ENCODE measurements at places on chromosomes 3 and 15.

- DNase-seq, result no peak
These were observed 95.9 kb upstream of the RNF7 start for GRCh38 chr3:141642215-141642614.

GRCh38 chr15:91950631-91951329, 97.3 kb downstream of the SLCO3A1 start:
- DNase-seq, result no peak

DNA sequence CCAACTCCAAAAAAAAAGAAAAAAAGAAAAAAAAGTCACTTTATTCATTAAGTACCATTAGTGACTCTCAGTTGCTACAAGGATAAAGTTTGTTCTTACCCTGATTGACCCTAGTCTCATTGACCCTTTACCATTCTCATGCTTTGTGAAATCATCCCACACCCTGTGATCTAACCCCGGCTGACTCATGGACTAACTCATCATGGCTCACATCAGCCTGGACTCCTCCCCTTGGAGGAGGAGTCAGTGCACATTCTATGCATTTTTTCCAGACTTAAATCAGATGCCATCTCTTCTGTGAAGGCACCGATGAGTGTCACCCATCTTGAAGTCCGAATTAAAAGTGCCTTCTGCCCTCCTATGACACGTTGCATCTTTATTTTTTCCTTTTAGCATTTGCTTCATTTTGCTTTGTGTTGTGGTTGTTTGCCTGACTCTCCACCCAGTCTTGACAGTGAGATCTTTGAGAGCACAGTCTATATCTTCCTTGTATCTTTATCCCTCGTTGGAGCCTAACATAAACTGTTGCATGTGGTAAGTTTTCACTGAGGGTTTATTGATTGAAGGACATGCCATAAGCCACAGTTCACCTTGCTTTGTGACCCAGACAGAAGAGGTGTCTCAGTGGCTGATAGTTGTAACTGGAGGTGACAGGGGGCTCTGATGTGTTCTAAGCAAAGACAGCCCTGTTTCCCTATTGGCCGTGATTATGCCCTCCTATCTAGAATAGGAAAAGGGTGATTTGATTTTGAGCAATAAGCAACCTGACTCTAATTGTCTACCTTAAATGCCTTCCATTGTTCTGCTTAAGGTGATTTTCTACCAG, 72.1 kb downstream of the IL1RAP start:
- DNase-seq, result peak; percentile 84

GRCh38 chr3:122497425-122497824, 17.3 kb downstream of the KPNA1 start:
- peak; percentile 77 for DNase-seq

DNA sequence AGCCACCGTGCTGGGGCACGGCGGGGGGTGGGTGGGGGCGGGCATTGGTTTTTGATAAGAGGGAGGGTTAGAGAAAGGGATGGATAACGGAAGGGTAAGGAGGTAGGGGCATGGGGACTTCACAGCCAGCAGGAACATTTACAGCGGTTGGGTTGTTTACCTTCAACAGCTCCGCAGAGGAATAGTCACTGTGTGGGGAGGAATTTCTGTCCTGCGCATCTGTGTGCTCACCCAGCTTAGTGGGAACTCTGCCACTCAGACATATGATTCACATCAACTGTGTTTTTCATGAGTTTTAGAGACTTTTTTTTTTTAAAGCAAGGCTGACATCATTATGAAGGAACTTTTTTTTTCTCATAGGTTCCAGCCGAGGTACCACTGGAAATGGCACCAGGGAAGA, 19.6 kb downstream of the CHRD start:
- DNase-seq, result no peak

- DNase-seq, result no peak
These were observed 134.1 kb downstream of the PDZRN3 start for GRCh38 chr3:73490453-73491286.

DNA sequence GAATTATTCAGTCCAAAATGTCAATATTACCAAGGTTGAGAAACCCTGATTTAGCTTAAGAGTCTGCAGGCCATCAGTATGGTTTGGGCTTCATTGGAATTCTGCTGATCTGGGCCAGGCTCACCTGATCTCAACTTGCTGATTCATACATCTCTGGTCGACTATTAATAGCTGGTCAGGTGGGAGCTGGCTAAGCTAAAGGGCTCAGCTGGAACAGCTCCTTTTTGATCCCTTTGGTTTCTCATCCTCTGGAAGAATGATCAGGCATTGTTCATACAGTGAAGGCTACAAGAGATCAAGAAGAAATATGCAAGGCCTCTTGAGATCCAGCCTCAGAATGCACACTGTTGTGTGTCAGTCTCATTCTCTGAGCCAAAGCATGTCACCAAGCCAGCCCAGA, 123.3 kb upstream of the MME start:
- no peak for DNase-seq

GRCh38 chr3:38497031-38497430, 891 bp downstream of the EXOG start:
- DNase-seq, result peak; percentile 18

- DNase-seq, result no peak
These were observed 89.8 kb upstream of the RNF7 start for GRCh38 chr3:141648055-141648910.

DNA sequence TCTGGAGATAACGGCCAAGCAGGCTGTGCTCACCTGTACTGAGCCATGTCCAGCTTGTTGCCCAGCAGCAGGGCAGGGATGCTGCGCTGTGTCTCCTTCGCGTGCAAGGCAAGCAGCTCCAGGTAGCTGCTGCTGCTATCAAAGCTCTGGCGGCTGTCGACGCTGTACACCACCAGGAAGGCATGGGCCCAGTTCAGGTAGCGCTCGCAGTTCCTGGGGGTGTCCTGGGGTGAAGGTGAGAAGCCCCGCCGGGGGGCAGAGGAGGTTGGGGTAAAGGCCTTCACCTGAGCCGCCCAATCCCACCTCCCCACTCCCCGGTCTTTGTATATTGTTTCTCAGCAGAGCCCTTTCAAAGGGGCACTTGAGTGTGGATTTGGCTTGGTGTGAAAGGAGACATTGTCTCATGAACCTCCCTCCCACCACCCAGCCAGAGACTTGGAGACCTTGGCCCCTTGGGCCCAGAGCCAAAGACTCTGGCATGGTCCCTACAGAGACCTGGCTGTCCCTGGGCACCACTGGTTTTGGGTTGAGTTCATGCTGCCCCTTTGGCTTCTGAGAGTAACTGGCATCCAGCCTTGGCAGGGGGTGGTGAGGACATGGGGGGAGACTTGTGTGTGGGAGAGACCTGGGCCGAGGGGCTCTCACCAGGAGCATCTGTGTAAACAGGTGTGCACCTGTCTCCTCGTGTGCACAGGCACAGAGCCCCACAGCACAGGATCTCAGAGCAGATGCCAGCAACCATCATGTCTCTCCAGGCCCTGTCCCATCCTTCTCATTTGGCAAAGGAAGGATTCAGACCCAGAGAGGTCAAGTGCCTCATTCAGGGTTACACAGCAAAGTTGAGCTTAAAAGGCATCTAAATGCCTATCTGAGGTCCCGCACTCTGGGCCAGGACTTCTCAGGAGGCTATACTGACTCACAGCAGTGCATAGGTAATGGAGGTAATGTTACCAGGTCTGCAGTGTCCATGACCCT, 9.1 kb downstream of the RASL12 start:
- no peak for DNase-seq

- DNase-seq, result no peak
These were observed 15.9 kb upstream of the SH3BP5 start for GRCh38 chr3:15348246-15348645.

- DNase-seq, result no peak
These were observed 24.0 kb downstream of the IGSF10 start for GRCh38 chr3:151436675-151437446.

DNA sequence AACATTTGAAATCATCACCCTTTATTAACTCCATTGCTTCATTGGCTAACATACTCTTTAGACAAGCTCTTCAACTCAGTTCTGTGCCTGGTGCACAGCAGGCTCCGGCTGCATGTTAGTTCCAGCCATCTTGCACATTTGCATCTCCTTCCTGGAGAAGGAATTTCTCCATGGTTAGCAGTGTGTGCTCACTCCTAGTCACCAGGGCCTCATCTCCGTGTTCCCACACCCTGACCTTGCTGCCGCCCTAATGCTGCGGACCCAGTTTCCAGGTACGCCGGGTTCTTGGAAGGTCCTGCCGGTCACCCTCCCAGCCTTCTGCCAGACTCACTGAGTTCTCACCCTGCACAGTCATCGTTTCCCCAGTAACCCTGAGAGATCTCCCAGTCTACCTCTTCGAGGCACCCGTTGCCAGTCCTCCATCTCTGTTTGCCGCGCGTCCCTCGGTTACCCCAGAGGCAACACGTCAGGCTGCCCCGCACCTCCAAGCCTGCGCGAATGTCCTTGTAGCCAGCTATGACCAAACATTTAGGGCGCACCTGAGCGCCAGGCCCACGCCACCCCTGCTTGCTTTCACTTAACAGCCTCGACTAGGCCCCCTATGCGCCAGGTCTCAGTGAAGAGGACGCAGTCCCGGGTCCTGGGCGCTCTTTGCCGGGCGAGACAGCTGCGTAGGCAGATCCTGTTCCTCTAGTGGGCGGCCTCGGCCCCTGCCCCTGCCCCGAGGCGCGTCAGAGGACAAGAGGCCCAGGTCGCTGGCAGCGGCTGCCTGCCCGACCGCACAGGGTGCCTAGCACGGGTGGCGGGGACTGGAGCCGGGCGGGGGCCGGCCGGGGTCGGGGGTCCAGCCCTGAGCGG, 747 bp upstream of the ZNF592 start:
- peak; percentile 75 for DNase-seq

DNA sequence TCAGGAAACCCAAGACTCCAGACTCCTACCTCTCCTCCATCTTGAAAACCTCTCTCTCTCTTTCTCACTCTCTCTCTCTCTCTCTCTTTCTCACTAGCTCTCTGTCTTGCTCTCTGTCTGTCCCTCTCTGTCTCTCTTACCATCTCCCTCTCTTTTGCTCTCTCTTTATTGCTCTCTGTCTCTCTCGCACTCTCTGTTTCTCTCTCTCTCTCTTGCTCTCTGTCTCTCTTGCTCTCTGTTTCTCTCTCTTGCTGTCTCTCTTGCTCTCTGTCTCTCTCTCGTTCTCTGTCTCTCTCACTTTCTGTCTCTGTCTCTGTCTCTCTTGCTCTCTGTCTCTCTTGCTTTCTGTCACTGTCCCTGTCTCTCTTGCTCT, 75.0 kb upstream of the NR2E3 start:
- no peak for DNase-seq

DNA sequence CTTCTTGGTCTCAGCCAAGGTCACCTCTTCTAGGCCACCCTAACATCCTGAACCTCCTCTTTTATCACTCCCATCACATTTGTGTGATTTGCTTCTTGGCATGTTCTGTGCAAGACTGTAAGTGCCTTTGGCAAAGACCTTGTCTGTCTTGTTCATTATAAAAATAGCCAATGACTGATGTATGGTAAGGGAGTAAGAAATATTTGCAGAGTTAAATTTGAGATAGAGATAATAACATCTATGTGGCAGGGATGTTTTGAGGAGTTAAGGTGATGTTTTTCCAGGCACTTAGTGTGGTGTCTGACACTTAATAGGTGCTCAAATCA, 202.3 kb downstream of the CADPS start:
- DNase-seq, result no peak

Data from activated CD4-positive, alpha-beta T cell treated with anti-CD3 and anti-CD28 coated beads, Interleukin-2, amount 50 U/mL, for 16 hours (primary cell).